ENCODE measurements at places on chromosomes 1 and 21.

DNA sequence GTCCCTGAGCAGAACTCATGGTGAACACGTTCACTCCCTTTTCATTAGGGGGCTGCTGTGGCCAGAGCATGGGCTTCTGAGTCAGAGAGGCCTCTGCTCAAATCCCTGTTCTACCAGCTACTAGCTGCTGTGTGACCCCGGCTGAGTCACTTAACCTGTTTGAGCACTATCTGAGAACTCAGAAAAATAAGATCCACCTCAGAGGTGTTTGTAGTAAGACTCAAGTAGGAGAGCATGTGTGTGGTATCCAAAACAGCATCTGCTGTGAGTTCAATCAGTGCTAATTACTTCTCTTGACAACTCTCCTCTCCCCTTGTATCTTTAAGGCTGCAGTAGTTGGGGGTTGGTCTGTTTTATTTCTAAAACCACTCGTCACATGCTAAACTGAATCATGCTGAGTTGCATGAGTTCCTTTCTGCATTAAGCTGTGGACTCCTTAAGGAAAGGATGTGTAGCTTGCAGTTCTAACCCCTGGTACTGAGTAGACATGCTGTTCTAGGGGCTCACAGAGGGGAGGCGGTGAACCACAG, 39.7 kb upstream of the JUN start:
- no peak for DNase-seq

GRCh38 chr21:26136671-26137070, 33.9 kb downstream of the APP start:
- DNase-seq, result no peak

DNA sequence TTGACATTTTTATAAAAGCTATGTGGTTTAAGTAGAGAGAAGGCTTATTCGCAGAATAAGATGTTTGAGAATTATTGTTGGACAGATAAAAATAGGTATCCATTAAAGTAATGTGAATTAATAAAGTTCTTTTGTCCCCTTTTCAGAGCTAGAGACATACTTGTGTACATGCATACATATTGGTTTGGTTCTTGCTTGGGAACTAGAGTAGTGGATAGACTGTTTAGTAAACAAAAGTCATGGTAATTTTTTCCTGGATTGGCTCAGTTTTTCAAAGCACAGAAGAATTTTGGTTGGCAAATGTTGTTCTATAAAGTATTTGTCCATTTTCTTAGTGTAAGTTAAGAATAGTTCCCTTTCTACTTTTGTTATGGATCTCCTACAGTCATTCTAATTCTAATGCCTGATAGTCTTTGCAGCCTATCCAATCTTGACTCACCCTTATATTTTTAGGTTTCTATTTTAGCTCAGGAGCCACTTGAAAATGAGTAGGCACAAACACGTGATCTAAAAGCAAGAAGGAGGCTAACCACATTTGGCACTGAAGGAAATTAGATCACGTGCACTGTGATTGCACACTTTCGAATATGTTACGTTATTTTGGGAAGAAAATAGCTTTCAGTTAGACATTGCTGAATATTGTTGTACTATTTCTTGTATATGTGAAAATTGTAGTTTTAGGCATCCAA, 47.0 kb downstream of the RABGAP1L start:
- no peak for DNase-seq

- DNase-seq, result no peak
Measured at GRCh38 chr1:207282058-207282457, 39.4 kb upstream of the CD55 start.

DNA sequence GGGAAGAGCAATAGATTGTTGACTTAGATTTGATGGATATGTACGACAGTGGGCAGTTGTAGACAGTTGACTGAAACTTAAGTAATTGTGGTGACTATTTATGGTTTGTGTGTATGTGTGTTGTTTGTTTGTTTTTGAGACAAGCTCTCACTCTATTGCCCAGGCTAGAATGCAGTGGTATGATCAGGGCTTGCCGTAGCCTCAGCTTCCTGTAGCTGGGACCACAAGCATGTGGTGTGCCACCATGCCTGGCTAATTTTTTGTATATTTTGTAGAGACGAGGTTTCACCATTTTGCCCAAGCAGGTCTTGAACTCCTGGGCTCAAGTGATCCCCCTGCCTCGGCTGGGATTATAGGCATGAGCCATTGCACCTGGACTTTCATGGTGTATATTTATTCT, 9.8 kb downstream of the SDHC start:
- DNase-seq, result no peak

DNA sequence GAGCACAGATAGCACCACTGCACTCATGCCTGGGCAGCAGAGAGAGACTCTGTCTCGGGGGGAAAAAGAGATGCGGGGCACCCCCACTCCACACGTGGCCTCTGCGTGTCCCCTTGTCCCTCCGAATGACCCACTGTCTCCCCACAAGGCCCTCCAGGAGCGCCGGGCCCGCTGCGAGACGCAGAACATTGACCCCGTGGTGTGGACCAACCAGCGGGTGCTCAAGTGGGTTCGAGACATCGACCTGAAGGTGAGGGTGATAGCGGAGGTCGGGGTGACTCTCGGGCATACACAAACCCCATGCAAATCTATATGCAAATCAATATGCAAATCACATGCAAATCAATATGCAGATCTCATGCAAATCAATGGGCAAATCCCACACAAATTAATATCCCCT, 50.3 kb upstream of the TMEM51 start:
- peak; percentile 29 for DNase-seq

GRCh38 chr21:36698981-36699545, at the start of gene SIM2:
Gene SIM2 (plus strand): TSS chr21:36699115. CDS start chr21:36699747, 632 bp downstream.
- no peak for DNase-seq

- no peak for DNase-seq
Measured at GRCh38 chr1:69073176-69073575, 494.5 kb upstream of the LRRC7 start.

GRCh38 chr1:100074604-100075395, 57.9 kb downstream of the SASS6 start:
- DNase-seq, result no peak

DNA sequence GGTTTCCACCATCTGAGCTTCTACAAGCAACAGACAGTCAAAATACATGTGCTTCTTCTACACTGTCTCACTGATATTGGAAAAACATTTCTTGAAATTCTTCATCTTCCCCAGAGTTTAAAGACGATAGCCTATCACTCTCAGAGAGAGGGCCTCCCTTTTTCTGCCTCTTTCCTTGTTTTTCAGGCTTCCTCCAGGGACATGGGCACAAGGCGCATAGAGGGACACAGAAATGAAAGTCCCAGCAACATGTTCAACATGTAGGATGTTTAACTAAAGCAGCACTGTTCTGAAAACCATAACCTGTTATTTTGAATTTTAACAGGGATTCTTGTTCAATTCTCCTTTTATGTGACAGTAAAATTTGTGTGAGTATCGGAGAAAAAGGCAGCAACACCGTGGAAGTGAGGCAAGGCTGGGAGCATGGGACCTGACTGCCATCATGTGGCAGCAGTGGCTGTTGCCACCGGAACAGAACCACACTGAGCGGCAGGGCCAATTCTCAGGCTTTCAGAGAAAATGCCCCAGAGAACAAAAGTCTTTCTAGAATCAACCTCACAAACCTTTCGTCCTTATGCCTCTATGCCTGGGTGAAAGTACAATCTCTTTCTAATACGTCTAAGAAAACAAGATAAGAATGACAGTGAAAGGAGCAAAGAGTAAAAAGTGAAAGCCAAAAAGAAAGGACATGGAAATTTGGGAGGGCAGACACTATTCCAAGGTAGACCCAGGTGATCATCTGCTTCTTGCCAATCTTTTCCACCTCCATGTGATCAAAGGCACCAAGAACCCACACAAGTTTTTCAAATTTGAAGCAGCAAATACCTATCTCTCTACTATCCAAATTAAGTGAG, 54.5 kb downstream of the PCNX2 start:
- DNase-seq, result peak; percentile 17

DNA sequence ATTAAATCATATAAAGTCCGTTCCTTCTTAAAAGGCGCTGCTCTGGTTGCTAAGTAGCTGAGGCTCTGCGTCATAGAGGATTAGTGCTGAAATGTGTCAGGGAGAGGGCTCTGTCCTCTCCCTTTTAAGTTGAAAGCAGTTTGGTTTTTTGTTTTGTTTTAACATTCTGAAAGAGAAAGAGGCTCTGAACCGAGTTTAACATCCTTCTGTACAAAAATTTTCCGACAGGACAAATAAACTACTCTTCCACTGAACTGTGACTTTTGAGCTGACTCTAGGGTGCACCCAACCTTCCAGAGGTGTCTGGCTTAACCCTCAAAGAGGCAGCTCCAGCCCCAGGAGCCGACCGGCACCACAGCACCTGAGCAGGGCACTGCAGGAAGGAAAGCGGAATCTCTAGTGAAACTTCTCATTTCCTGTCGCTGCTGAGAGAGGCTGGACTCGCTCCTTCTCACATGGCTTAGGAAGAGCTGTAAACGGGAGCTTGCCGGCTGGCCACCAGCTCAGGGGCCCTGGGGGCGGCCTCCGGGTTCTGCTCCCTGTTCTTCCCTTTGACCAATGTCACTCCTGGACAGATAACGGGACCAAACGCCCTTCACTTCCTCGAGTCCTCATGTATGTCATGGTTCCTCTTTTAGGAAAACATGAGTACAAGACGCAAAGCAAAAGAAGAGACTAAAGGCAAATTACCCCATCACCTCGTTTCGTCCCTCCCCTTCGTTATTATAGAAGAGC, 1.2 kb downstream of the VAV3 start:
- no peak for DNase-seq

GRCh38 chr1:38083541-38083940, 36.9 kb upstream of the POU3F1 start:
- DNase-seq, result no peak

- no peak for DNase-seq
Measured at GRCh38 chr1:24195136-24195535, 8.0 kb upstream of the IFNLR1 start.

- DNase-seq, result no peak
Measured at GRCh38 chr21:35924714-35925301, 135.5 kb downstream of the SETD4 start.

DNA sequence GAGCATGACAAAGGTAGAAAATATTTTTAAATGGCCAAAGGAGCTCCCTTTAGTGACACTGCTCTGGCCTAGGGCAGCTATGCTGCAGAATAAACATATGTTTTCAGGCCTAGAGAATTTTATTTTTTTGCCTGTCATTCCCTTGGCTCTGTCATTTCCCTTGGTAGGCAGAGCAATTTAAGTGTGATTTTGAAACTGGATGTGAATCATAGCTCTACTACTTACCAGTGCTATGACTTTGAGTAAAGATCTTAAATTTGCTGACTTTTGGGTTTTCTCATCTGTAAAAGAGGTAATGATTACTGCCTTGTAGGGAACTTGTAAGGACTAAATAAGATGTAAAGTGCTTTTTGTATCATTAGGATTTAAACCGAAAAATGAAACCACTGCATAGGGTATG, 189.0 kb upstream of the ZRANB2 start:
- DNase-seq, result no peak

GRCh38 chr1:231971397-231972110, 345.0 kb downstream of the DISC1 start:
- DNase-seq, result no peak

- no peak for DNase-seq
Measured at GRCh38 chr1:187313115-187313514, 484.4 kb downstream of the PLA2G4A start.

DNA sequence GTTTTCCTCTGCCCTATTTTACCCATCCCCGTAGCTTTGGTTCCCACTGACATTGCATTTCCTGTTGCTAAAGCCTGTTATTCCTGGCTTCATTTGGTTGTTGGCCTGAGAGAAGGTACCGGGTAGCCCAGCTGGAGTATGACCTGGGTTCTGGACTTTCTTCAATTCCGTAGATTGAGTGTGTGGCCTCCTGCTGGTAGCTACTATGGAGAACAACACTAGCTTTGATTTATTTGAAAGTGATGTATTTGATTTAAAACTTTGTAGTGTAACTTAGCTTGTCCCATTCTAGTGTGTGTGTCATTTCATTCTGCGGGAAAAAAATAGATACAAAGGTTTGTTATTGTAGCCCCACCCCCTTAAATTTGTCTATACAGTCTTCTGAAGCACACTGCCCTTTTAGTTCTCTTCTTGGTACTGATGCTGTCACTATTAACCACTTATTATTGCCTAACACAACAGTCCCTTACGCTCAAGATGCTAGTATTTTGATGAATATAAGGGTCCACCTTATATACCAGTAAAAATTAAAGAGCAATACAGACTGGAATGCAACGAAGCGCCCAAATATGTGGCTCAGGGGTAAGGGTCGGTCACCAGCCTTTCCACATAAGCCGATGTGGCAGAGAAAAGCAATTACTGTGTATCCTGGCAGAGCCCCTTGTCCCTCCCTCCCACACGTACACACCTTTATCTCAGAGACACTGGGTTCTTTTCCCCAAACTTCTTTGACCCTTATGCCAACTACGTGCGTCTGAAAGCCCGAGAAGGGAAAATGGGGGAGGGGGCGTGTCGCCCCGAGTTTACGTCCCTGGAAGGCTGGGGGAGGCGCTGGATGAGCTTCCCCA, 643 bp upstream of the MOV10 start:
- DNase-seq, result peak; percentile 42

- no peak for DNase-seq
Measured at GRCh38 chr1:112247961-112248360, 148.1 kb upstream of the CTTNBP2NL start.

GRCh38 chr1:24117722-24118409, 5.9 kb upstream of the MYOM3 start:
- DNase-seq, result no peak

GRCh38 chr1:227273557-227273956, 44.7 kb downstream of the CDC42BPA start:
- DNase-seq, result no peak

- DNase-seq, result no peak
Measured at GRCh38 chr1:162994921-162995320, 74.2 kb upstream of the RGS4 start.

DNA sequence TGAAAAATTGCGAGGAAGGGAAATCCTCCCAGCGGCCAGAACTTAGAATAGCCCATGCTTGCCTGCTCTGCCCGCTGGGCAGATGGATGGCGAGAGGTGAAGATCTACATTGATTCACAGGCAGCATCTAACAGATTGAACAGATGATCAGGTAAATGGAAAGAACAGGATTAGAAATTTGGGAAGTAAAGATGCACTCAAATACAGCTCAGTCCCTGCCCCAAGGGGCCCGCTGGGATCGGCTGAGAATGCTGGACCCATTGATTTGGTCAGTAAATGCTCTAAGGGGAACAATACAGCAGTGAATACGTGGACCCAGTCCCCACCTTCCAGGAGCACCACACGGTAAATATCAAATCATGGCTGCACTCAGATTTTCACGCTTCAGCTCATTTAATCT, 248.2 kb downstream of the MATN1 start:
- DNase-seq, result no peak

DNA sequence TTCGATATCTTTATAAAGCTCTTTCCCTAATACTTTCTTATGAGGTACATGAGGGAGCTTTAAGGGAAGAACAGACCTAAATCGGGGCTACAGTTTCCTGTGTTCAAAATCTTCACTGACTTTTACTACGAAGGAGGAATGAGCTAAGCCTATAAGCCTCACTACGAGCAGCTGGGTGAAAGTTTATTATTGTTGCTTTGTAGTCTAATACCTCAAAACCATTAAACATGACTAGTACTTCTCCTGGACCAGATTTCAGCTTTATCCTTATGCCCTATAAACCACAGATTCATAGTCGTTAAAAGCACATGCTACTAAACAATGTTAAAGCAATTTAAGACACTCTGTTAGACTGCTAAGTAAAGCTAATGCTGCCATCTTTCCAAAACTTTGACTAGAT, 30.2 kb downstream of the NDC1 start:
- DNase-seq, result no peak

- no peak for DNase-seq
Measured at GRCh38 chr1:202587859-202588485, 122.3 kb downstream of the SYT2 start.

- DNase-seq, result no peak
Measured at GRCh38 chr1:176196728-176197127, 10.4 kb downstream of the COP1 start.

GRCh38 chr1:53306168-53306567, 21.7 kb downstream of the LRP8 start:
- no peak for DNase-seq

Measured in ovary (tissue), 10 donors.